Stimulated activated CD4-positive, alpha-beta T cell treated with anti-CD3 and anti-CD28 coated beads, Interleukin-4, amount 100 ng/mL, for 48 hours (primary cell): ENCODE measurements at places on chromosomes 5 and 9.

DNA sequence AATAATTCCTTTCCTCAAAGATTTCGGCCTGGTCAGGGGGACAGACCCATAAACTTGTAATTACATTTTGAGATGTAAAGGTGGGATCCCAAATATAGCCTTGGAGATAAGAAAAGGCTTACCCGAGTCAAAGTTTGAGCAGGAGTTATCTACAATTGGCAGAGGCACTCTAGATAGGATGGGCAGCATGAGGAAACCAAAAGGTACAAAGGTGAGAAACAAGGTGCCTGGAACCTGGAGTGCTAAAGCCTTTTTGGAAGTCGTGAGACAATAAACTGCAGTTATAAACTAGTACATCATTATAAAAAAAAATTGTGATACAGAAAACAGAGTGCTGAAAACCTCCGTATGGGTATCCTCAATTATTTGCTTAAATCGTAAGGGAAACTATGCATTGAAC lies 212.4 kb downstream of the EFNA5 start:
- DNase-seq: no peak

DNA sequence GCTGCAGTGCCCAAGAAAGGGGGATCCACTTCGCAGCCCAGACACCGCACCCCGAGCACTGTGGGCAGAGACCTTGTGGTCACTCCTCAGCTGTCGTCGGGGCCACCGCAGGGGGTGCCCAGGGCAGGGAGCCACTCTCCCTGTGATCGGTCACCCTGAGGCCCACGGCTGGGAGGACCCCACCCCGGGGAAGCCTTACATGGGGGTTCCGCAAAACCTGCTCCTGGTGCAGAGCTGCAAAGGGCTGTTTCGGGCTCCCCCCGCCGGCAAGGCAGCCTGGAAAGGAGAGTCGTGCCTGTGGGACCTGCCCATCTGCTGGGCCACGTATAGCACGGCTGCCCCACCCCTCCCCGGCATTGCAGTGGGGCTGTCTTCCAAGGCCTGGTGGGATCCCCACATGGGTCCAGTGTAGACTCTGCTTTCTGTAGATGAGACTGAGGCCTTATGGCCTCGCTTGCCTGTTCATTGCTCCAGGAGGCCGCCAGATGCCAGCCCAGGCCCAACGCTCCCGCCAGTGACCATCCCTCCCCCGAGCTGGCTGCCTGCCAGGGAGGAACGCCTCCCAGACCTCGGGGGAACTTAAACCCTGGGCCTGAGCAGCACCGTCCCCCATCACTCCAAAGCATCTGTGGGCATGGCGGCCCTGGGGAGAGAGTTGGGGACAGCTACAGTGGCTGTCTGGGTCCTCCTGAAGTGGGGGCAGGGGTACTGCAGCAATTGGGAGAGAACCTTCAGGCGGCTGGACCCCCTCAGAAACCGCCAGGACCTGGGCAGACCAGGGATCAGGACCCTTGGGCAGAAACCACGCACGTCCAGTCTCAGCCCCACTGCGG lies 1.6 kb upstream of the DNLZ start:
- no peak for DNase-seq

GRCh38 chr5:139019880-139020279 lies 144.7 kb upstream of the LRRTM2 start:
- DNase-seq: no peak

DNA sequence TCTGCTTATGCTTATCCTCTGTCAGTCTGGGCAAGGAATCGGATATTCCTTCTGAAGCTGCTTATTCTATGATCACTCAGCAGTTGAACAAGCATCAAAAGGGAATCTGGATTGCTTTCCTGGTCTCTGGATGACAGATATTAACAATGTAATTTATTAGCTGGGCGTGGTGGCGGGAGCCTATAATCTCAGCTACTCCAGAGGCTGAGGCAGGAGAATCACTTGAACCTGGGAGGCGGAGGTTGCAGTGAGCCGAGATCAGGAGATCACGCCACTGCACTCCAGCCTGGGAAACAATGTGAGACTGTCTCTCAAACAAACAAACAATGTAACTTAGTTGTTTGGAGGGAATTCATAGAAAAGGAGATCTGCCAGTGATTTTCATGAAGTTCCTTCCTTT lies 45.4 kb downstream of the DMRT1 start:
- no peak for DNase-seq

DNA sequence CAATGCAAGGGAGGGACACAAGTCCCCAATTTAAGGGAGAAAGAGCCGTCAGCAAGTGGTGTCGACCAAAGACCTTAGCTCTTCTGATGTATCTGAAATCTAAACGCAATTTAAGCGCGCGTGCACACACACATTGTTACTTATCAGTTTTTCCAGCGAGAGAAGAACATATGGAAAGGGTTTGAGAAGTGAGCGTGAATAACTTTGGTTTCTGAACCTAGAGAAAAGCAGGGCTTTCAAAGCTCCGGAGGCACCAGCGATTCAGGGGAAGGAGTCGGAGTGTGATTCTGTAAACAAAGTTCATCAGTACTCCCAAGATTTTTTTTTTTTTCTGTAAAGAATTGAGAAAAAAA lies 191.8 kb downstream of the MEF2C start:
- no peak for DNase-seq

- no peak for DNase-seq
Observed at GRCh38 chr5:55241746-55242145, 8.3 kb upstream of the CCNO start.

GRCh38 chr5:128036950-128037349 lies 46.6 kb upstream of the SLC12A2 start:
- DNase-seq: no peak

- no peak for DNase-seq
Observed at GRCh38 chr9:127941961-127942215, 4.2 kb upstream of the DPM2 start.
